ENCODE measurements at places on chromosomes 1 and 21.

DNA sequence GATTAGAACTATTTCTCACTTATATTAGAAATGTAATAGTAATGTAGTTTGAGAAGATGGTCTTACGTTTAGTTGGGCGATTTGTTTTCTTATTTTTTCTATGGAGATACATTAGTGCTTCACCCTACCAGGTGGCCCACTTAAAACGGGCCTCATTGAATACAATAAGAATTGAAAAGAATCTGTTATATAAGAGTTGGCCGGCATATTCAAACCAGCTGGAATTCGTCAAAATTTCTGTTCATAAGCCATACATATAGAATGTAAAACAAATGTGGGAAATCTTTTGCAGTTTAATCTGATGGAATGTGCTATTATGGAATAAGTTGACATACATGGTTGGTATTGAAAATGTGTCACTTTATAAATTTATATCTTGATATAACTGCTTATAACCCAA is 96.4 kb upstream of the C1orf105 start:
- DNase-seq: no peak

- no peak for DNase-seq
Observed at GRCh38 chr21:45309069-45309986, 21.6 kb upstream of the POFUT2 start.

GRCh38 chr1:24544239-24544638 is 11.6 kb upstream of the NCMAP start:
- no peak for DNase-seq

- DNase-seq: no peak
Observed at GRCh38 chr21:26751305-26751704, 93.9 kb downstream of the ADAMTS1 start.

GRCh38 chr1:116994411-116994810 is 7.1 kb upstream of the CD101 start:
- DNase-seq: no peak

- no peak for DNase-seq
Observed at GRCh38 chr1:231021540-231022031, 18.5 kb downstream of the FAM89A start.

GRCh38 chr1:226799634-226800281 is 60.7 kb upstream of the ITPKB start:
- no peak for DNase-seq

DNA sequence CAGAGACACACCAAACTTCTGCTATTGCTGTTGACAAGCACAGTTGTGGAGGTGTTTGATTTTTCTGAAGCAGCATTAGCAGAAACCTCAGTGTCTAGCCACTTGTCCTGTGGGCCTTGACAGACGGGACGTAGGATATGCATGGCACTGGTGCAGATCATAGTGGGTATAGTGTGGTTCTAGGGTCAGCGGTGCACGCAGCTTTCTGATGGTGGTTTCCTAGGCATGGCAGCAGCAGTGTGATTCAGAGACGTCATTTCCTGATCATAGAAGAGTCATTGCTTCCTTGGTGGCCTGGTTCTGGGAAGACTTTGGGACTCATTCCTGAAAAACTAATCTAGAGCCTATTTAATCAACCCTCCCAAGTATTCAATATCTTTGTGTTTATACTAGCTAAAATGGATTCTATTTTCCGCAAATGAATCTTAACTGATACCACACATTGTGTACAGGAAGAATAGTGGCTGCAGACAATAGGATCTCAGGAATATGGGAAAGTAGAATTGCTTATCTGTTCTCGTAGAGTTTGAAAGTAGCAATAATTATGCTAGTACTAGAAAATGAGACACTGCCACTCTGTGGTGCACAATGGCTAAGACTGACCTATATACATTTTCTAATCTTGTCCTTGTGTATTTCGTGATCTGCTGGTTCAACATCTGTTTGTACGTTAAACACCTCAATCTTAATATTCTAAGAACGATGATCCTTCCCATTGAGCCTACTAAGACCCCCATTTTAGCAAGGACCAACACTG is 2.8 kb upstream of the USP1 start:
- DNase-seq: no peak

- DNase-seq: peak; percentile 56
Observed at GRCh38 chr1:228378090-228378872, 28.4 kb downstream of the TRIM11 start.

DNA sequence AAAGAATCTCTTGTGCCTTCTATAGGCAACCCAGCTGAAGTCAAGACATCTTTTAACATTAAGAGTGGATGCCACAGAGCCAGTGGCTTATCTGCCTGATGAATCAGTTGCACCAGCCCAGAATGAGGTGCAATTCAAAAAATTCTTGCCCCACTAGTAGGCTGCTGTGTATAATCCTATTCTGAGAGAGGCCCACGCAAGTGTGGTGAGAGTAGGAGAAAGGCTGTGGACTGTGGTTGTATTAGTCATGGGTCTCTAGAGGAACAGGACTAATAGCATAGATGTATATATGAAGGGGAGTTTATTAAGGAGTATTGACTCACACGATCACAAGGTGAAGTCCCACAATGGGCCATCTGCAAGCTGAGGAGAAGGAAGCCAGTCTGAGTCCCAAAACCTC is 216.4 kb downstream of the LTN1 start:
- no peak for DNase-seq

GRCh38 chr1:244633140-244633539 is 19.8 kb upstream of the DESI2 start:
- no peak for DNase-seq

DNA sequence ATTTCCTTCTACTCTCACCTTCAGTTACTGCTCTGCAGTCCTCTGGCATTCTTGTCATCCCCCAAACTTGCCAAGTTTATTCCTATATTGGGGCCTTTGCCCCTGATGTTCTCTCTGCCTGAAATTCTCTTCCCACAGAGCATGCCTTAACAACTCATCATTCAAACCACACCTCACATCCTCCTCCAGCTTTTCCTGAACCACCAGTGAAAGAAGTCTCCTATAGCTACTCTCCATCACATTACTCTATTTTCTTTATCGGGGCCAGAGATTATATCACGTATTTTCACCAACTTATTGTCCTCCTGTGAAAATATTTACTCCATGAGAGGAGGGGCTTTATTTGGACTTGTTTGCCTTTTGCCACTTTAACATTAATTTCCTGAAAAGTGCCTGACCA is 32.1 kb downstream of the EXTL2 start:
- no peak for DNase-seq

- no peak for DNase-seq
Observed at GRCh38 chr1:22906968-22907367, 65.7 kb downstream of the LACTBL1 start.

- DNase-seq: no peak
Observed at GRCh38 chr1:247077213-247077612, 1.4 kb downstream of the ZNF670 start.

DNA sequence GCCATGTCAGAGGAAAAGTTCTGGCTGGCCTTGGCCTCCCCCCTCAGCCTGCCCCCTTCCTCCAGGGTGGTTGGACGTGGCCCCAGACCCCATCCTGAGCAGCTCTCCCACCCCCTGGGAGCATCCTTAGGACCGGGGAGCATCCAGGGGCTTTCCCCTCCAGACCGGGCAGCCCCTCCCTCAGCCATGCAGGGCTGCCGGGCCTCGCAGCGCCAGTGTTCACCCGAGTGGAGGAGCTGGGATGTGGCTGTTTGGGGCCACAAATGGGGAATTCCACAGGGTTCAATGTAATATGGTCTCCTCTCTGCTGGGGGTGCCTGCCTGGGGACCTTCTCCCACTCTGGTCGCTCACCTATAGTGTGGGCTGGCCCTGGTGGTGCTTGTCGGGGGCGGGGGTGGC is 4.2 kb upstream of the PFKL start:
- DNase-seq: no peak

DNA sequence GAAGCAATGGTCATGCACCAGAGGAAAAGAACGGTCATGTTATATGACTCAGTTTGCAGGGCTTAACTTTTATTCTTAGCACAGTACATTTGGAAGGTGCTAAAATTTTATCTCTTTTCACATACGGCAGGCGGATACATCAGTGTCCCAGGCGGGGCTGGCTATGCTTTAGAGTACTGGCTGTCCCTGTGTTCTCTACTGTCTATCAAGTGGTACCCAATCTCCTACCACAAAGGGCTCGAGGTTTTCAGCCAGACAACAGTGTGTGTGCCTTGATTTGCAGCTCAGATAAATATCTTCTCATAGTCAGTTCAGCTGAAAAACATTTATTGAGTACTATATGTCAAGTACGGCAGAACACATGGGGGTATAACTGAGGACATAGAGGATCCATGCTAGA is 65.3 kb downstream of the URB2 start:
- DNase-seq: no peak

DNA sequence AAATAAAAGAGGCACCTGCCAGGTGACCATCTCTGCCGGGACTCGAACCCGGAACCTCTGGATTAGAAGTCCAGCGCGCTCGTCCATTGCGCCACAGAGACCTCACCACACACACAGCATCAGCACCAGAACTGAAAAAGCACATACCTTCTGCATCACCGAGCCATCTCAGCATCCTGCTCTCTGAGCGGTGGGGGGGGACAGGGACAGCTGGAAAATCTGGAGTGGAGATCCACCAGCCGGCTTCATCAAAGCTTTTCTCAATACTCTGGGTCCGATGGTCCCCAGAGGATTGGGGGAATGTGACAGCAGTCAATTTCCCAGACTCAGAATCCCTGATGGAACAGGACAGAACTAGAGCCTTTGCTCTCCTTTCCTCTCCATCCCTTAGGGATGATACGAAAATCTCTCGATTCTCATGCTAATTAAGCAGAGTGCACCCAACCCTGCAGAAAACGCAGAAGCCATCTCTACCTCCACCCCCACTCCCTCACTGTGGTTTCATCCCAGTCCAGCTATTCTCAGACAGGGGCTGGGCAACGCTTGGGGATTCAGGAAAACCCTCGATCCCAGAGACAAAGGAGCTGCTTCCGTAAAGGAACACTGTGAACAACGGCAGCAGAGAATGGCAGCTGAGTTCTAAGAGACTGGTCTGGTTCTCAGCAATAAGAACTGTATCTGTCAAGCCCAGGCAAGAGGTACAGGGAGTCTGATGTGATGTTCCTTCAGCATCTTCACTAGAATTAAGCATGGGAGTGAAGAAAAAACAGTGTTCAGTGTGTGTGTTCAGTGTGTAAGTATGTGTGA is 29.6 kb upstream of the CADM3 start:
- no peak for DNase-seq

- DNase-seq: no peak
Observed at GRCh38 chr1:47725511-47725991, 271.6 kb downstream of the TRABD2B start.

DNA sequence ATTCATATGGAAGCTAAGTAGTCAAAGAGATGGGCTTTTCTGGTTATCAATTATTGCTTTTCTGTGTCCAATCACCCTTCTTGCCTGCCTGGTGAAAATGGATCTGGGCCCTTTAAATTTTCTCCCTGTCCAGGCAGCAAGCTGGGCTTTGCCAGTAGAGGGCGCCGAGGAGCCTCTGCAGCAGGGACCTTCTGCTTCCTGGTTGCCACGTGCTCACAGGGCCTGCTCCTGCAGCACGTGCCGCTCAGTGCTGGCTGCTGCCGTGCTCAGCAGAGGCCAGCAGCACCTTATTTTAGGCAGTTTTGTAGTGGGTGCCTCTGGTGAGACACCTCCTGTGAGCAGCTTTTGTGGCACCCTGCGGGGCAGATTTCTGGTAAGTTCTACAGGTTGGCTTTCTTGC is 4.0 kb downstream of the ACTL8 start:
- no peak for DNase-seq

GRCh38 chr21:38909109-38909508 is 103.4 kb downstream of the ETS2 start:
- DNase-seq: no peak

DNA sequence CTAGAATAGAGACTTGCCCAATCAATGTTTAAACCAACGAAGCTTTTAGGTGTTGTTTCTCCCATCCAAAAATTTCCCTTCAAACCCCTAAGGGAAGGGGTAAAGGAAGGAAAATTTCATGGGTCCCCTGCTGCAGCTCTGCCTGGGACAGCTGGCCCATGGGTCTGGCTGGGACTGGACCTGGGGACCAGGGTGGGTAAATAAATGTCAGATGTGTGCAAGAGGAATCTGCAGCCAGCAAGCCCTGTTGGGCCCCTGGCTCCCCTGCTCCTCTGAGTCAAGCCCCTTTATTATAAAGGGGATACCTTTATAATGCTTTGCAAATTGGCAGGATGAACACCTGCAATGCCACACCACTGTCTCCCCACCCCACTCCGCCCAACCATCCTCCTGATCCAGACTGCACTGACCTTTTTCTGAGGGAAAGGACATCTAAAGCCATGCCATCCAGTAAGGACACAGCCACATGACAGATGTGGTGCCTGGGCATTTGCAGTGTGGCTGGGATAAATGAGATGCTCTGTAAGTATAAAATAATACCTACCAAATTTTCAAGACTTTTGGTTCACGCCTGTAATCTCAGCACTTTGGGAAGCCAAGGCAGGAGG is 1.9 kb upstream of the TMEM125 start:
- no peak for DNase-seq

GRCh38 chr1:236736761-236737160 is 50.5 kb downstream of the ACTN2 start:
- no peak for DNase-seq

GRCh38 chr1:145778146-145778540 is 45.8 kb downstream of the RNF115 start:
- DNase-seq: no peak

DNA sequence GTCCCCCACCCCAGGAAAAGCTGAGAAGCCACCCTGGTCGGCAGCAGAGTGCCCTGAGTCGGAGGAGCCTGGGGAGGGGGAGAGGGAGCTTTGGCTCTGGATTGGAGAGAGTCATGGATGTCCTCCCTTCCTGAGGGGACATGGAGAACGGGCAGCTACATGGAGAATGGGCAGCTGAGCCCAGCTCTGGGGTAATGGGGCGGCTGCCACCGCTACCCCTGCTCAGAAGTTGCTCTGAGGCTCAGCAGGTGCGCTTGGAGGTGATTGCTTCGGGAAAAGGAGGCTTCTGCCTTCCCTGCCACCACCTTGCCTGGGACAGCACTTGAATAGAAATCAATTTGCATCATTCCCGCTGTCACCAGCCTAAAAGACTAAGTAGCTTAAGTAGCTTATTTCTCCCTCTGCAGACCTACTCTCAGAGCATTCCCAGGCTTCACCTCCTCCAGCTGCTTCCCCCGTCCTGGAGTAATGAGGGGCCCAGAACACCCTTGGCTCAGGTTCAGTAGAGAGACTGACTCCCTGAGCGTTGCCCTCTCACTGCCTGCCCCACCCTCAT is 8.3 kb downstream of the DISP3 start:
- no peak for DNase-seq

GRCh38 chr1:33311706-33312412 is 9.0 kb downstream of the A3GALT2 start:
- no peak for DNase-seq

- no peak for DNase-seq
Observed at GRCh38 chr1:24999906-25000305, 69.8 kb upstream of the RUNX3 start.

All from NCI-H1092 treated with DMSO at 0.1 percent for 48 hours (cell line).